ENCODE measurements at places on chromosomes 5 and 9.

- DNase-seq: no peak
These were observed 13.0 kb downstream of the SLC38A9 start for GRCh38 chr5:55699041-55699688.

- peak; percentile 73 for DNase-seq
These were observed 141.3 kb upstream of the NFIB start for GRCh38 chr9:14455243-14455642.

DNA sequence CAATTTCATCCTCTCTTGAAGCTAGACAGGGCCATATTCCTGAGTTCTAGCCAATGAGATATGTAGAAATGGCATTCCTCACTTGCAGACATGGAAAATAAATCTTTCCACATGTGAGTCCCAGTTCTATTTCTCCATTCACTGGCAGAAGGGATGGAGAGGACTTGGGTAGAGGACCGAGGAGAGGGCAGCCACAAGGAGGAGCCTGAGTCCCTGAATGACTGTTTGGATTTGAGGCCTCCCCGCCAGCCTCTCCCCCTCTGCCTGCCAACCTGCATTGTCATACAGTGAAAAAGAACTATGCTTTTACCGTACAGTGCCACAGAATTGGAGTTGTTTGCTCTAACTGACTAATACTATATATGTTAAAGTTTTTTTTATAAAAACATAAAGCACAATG, 583.0 kb upstream of the WWC1 start:
- DNase-seq: no peak

DNA sequence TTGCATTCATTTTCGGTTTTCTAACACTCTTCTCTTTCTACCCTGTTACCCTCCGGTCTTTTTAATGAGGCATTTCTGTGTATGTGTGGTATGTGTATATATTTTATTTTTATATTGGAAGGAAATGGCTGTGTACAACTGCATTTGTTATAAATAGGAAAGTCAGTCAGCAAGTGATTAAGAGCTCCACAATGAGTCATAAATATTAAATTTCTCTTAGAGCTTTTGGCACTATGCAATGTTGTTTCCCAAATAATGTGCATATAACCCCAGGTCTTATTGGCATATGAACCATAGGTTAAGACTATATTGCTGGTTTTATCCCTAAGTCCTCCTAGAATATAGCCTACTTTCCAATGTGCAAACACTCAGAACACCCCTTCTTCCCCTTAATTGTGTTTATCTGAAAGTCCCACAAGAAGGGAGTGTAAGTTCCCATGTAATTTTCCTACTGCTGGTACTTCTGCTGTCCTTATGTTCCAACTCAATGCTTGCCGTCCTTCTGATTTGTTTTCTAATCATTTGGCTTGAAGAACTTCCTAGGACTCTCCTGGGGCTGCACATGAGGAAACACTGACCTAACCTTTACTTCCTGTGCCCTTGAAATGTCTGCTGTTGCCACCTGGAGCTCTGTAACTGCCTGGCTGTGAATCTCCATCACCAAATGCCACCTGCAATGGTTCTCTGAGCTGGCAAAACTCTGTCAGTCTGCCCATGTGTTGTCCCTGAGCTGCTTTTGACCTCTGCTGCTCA, 65.5 kb upstream of the PCSK5 start:
- no peak for DNase-seq

DNA sequence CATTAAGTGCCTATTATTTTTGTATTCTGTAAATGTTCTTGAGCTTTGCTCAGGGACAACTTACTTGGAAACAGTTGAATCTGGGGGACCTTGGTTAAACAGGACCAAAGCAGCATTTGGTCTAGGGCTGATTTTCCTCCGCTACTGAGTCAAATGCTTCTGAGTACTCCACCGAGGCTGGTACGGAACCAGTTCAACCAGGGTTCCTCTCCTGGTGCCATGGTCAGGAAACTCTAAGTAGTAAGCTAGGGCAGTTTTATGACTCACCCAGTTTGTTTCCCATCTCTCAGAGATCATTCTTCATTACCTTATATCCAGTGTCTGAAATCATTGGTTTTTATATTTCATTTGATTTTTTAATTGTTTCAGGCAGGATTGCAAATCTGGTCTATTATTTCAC, 111.9 kb upstream of the TNFAIP8 start:
- no peak for DNase-seq

All from DMS79 treated with DMSO at 0.1 percent for 48 hours (cell line).